HFFc6 (cell line): ENCODE measurements at places on chromosomes 7 and 10.

- H3K4me3 ChIP-seq, result peak overlapping the region; percentile 62; the same call in 1 of the 2 replicates
- no peaks in the 10 kb centered on the region for H3K36me3 ChIP-seq
- H3K4me1 ChIP-seq, result peaks cover 37% of the 10 kb centered on the region
- DNase-seq, result peak; percentile 7
Observed at GRCh38 chr7:48040944-48041652, 5.8 kb downstream of the C7orf57 start.

- peaks cover 19% of the 10 kb centered on the region; the same call in 1 of the 2 replicates for H3K27me3 ChIP-seq
- no peaks in the 10 kb centered on the region for H3K36me3 ChIP-seq
- DNase-seq, result peak; percentile 61
- no peaks in the 10 kb centered on the region for H3K4me1 ChIP-seq
- no peak within 1 kb of the TSS for H3K4me3 ChIP-seq
Observed at GRCh38 chr7:76201732-76202665, at the start of gene SRRM3. Gene SRRM3 (plus strand): TSS chr7:76201896. CDS start chr7:76235067, 33,171 bp downstream.

- no peaks in the 10 kb centered on the region for H3K4me1 ChIP-seq
- no peaks in the 10 kb centered on the region for H3K36me3 ChIP-seq
- DNase-seq, result no peak
Observed at GRCh38 chr7:157514746-157515145, 177.9 kb downstream of the DNAJB6 start.

- no peak overlapping the region for H3K27ac ChIP-seq
- no peaks in the 10 kb centered on the region for H3K36me3 ChIP-seq
- peaks cover 21% of the 10 kb centered on the region for H3K4me1 ChIP-seq
- no peak for DNase-seq
Observed at GRCh38 chr7:23477157-23477499, 6.8 kb upstream of the IGF2BP3 start.
